ENCODE measurements at places on chromosomes 2 and 18.

GRCh38 chr2:56590611-56591010 is 406.8 kb downstream of the CCDC85A start:
- no peak for DNase-seq

- no peak for DNase-seq
Measured at GRCh38 chr18:22469926-22470247, 52.2 kb upstream of the CTAGE1 start.

- DNase-seq: no peak
Measured at GRCh38 chr18:11070593-11070992, 78.8 kb downstream of the PIEZO2 start.

- no peak for DNase-seq
Measured at GRCh38 chr18:63111671-63112402, 207.7 kb downstream of the BCL2 start.

DNA sequence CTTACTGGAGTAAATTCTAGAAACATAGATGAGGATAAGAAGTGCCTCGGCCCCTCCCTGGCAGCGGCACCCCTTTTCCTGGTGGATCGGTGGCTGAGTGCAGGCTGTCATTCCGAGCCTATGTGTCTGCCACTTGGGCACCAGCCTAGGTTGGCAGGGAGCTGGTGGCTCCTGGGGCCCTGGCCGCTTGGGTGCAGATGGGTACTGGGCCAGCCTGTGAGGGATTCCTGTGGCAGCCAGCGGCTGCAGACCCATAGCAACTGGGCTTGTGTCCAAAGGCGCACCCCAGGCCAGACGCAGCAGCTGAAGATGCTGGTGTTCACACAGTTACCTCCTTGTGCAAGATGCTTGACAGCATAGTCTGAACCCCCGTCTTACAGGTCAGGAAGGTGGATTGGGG is 2.8 kb downstream of the SNORC start:
- DNase-seq: no peak

- no peak for DNase-seq
Measured at GRCh38 chr18:25517881-25518715, 166.1 kb upstream of the ZNF521 start.

DNA sequence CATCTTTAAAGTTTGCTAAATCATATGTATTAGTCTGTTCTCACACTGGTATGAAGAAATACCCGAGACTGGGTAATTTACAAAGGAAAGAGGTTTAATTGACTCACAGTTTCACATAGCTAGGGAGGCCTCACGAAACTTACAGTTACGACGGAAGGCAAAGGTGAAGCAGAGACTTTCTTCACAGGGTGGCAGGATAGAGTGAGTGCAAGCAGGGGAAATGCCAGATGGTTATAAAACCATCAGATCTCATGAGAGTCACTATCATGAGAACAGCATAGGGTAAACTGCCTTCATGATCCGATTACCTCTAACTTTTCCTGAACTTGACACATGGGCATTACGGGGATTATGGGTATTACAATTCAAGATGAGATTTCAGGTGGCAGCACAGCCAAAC is 1075.2 kb upstream of the NRXN1 start:
- no peak for DNase-seq

All from stimulated activated CD4-positive, alpha-beta T cell treated with anti-CD3 and anti-CD28 coated beads, Interleukin-2, amount 100 ng/mL, for 48 hours (primary cell).